Stimulated activated CD4-positive, alpha-beta T cell treated with anti-CD3 and anti-CD28 coated beads, TNF-alpha, amount 100 ng/mL, for 1 hour (primary cell): ENCODE measurements at places on chromosomes 3 and 15.

GRCh38 chr3:13715167-13715954 lies 164.5 kb downstream of the WNT7A start:
- DNase-seq, result no peak

GRCh38 chr15:39230205-39230907 lies 350.5 kb upstream of the THBS1 start:
- DNase-seq, result no peak

GRCh38 chr15:48507416-48508065 lies 138.0 kb downstream of the FBN1 start:
- DNase-seq, result no peak

DNA sequence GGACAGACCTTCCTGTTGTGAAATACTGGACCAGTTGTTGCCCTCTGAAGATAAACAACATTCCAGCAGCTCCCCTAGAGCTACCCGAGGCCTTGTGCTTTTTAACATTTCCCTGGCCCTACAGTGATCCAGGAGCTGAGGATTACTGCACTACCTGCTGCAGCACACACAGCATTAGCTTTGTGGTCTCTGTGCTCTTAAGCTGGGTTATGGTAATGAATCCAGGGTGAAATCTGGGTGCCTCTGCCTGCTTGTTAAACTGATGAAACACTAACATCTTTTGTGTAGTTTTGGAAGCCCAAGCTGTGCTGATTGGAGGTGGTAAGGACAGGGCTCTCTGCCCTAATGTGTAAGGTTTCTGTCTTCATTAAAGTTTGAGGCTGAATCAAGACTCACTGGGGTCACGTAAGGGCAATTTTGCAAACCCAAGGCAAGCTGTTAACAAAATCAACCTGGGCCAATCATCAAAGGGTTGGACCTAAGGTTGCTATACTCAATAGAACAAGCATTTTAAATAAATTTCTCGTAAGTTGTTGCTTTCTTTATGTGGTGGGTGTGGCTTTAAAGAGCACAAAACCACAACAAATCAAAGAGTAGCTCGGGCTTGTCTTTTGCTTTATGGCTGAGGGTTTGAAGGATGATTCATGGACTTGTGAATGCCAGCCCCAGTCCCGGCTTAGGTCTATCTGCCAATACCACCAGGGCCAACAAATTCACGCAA lies 183.9 kb downstream of the TPRG1 start:
- DNase-seq, result peak; percentile 21

DNA sequence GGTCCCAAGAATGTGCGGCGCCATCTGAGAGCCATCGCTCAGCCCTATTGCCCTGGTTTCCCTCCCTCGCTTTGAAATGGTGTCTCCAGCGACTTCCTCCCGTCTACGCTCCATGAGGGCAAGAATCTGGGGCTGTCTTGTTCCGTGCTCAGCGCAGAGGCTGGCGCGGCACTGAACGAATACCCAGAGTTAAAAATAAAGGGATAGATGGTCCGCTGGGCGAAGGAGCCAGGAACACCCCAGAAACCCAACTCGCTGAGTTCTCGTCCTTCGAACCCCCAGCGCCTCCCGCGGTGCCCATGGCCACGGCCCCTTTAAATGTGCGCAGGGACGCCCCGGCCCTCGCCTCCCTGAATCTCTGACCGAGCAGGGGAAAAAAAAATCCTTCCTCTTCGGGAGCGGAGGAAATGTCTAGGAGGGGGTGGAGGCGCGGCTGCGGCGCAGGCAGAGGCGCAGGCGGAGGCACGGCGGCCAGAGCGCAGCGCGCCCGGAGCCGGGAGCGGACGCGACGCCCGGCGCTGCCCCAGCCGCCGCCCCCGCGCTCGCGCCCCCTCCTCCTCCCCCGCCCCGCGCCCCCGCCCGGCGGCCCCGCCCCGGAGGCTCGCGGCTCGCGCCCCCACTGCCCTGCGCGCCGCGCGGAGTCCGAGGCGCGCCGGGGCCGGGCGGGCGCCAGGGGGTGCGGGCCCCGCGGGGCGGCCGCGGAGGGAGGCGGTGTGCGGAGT lies 8.5 kb upstream of the FGD5 start:
- DNase-seq, result no peak

DNA sequence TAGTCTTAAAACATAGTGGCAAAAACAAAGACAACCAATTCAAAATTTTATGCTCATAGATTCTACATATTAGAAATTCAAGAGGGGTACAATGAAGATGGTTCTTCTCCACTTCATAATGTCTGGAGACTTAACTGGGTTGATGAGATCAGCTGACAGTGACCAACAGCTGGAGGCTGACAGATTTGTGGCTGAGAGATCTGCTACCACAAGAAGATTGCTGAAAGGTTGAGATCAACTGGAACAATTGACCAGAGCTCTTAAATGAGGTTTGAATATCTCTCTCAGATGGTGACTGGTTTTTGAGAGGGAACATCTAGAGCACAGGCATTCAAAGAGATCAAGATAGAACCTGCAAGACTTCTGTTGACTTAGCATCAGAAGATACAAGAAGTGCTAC lies 254.1 kb upstream of the ARPP21 start:
- no peak for DNase-seq

GRCh38 chr3:141108039-141108438 lies 56.9 kb downstream of the SPSB4 start:
- no peak for DNase-seq

DNA sequence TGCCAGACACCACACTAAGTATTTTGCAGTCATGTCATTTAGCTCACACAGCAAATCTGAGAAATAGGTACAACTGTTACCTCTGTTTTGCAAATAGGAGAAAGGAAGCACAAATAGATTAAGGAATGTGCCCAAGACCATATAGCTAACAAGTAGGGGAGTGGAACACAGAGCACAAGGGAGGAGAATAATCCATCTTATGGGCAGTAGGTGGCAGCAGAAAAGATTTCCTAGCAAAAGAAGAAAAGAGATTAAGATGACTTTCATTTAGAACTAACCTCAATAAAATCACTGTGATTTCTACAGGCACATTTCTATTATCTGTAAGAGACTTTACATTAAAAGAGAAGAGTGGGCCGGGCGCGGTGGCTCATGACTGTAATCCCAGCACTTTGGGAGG lies 49.1 kb downstream of the NR1I2 start:
- no peak for DNase-seq

GRCh38 chr3:183085634-183086390 lies 13.5 kb downstream of the MCCC1 start:
- DNase-seq, result no peak

- DNase-seq, result no peak
These were observed 127.0 kb downstream of the CHSY1 start for GRCh38 chr15:101124731-101125451.

DNA sequence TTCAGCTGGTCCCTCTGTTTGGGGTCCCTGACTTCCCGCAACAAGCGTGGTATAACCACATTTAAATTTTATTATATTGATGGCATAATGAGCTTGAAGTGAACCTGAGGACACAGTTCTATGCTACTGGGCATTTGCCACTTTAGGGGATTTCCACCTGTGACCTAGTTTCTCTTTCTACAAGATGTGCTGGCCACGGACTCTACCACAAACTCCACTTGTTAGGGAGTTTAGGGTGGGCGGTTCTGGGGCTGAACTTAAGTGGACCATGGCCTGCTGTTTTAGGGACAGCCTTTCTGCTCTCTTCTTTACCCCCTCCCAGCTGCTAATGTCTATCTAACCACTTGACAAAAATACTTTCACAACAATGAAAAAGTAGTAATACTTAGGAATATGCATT lies 1199.1 kb downstream of the SI start:
- no peak for DNase-seq

DNA sequence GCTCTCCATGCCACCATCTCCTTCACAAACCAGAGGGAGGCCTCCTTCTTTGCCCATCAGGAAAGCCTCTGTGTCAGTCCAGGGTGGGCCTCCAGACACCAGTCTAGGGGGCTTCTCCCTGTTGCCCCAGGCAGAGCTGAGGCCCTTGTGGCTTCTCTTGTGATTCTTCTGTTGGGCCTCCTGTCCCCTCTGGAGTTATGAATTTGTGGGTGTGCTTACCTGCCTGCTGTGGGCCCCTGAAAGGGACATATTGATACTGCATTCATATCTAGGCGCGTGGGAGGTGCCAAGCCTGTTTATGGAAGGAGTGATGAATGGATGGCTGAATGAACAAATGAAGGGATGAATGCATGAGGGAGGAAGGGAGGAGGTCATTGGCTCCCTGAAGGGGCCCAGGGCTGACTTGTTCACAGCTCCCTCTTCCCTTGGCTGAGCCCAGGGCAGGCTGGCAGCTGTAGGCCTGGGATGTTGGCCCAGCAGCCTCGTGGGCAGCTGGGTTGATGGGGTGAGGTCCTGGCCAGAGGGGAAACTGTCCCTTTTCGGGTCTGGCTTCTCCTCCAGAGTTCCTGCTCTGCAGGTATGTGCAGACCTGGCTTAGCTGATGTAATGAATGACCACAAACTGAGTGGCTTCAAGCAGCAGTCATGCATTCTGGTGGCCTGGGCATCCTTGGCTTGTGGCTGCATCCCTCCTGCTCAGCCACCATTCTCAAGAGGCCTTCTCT lies 195.4 kb downstream of the GOLGA6L6 start:
- no peak for DNase-seq

DNA sequence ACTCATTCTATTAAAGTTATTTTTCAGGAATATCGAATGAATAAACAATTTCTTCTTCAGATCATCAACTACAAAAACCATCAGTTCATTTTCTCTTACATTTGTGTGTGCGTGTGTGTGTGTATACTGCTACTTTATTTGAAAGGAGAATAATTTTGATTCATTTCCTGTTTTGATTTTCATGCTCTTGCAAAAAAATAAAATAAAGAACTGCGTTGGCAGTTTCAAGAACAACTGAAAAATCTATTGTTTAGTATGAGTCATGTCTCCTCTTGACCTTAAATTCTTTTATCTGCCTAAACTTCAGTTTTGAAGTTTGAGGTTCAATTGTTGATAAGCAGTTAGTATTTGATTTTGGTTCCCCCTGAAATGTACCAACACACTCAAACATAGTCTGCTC lies 540.8 kb downstream of the FGF12 start:
- no peak for DNase-seq

DNA sequence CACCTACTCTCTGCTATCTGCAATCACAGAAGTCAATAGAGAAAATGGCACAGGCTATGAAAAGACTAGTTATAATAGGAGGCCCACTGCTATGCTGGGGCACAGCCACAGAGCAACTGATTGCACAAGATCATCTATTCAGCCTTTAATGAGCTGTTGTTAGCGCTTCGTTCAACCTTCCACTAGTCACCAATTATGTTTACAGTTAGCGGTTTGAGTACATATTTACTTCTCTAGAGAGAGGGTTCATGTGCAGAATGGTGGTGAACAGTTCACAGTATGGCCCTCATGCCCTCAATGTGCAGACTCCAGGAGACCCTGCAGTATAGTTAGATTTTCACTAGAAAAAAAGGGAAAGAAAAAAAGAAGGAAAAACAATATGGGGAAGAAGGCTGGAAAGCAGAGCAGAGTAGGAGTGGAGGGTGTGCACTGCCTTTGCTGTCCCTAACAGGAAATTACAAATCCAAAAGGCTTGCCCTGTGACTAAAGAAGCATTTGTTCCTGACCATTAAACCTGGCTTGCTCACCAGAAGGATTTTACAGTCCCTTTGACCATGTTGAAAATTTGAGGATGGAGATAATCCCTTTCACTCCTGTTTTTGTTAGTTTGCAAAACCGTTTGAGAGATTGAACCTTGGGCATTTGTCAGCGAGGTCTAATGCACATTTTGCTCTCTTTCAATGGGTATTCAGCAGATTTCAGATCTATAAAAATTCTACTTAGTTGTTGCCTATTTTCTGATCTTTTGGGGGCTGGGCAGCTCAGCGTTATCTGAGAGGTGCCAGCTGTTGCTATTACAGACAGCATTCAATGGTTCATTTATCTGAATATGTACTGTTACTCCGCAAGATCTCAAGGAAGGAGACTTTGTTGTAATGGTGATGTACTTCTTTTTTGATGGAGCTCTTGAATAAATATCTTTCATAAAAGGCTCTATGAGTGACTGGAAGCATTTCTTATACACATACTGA lies 296.1 kb downstream of the LSAMP start:
- DNase-seq, result no peak

GRCh38 chr3:139811331-139811730 lies 123.7 kb upstream of the CLSTN2 start:
- DNase-seq, result no peak

- DNase-seq, result no peak
These were observed 109.7 kb downstream of the NSMCE3 start for GRCh38 chr15:29159771-29160455.
